ENCODE measurements at places on chromosomes 11 and 22.
A peak's percentile ranks its signal among the peaks of the same experiment; 100 is the strongest.

- no peak for DNase-seq
Measured at GRCh38 chr11:81967242-81967641, 766.4 kb downstream of the FAM181B start.

DNA sequence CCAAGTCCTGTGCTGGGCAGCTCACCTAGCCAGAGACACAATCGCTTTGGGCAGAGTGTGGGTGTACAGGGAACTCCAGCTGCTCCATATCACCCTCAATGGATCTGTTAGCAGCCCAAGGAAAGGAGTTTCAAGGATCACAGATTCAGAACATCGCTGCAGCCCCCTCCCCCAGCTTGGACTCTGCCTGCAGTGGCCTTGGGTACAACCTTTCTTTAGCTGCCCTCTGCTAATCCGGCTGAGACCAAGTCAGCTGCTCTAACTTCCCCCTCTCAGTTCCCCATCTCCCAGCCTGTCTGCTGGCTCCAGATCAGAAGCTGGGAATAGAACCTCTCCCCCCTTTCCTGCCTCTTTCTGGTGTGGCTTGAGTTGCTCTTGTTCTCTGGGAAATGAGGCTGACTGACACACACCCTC lies 1.3 kb downstream of the TMEM86A start:
- no peak for DNase-seq

GRCh38 chr11:73395297-73396208 lies 19.4 kb downstream of the RELT start:
- DNase-seq, result no peak

DNA sequence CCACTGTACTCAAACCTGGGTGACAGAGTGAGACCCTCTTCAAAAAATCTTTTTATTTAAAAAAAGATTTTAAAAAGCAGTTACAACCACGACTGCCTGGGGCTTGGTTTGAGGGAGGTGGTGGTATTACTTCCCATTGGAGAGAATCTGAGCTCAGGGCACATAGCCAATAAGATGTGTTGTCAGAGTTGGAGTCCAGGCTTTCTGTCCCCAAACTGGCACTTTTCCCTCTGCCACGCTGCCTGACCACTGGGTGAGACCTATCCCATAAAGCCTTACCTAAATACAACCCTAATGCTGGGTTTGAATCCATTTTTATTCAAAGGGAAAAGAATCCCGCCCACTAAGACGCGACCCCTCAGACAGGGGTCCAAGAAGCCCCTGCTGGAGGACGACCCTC lies 11.5 kb downstream of the CHADL start:
- no peak for DNase-seq

GRCh38 chr22:49524362-49524761 lies 303.3 kb downstream of the BRD1 start:
- no peak for DNase-seq

DNA sequence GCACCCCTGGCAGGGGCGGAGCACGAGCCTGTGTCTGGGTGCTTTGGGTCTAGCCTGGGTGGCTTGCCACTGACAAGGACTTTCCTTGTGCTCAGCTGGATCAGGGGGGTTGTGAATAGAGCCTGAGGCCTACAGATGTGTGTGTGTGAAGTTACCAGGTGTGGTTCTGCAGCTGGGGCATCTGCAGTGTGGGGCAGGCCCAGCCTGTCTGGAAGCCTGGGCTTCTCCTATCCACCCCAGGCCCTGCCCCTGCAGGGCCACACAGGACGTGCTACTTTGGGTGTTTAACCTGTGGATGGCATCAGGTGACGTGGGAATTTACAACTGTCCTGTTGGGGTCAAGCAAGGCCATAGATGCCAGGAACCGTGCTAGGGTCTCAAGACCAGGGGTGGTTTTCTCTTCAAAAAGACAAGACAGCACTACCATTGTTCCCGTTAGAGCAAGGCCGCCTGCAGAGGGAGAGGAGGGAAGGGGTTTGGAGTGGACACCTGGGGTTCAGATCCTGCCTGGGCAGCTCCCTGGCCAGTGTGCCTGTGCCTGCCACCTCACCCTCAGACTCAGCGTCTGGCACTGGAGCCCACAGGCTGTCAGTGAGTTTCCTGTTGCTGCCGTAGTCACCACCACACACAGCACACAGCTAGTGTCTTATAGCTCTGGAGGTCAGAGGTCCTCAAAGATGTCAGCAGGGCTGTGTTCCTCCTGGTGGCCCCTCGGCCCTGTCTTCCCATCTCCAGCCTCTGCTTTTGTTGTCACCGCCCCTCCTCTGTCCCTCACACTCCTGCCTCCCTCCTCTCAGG lies 31.6 kb downstream of the CTTN start:
- no peak for DNase-seq

DNA sequence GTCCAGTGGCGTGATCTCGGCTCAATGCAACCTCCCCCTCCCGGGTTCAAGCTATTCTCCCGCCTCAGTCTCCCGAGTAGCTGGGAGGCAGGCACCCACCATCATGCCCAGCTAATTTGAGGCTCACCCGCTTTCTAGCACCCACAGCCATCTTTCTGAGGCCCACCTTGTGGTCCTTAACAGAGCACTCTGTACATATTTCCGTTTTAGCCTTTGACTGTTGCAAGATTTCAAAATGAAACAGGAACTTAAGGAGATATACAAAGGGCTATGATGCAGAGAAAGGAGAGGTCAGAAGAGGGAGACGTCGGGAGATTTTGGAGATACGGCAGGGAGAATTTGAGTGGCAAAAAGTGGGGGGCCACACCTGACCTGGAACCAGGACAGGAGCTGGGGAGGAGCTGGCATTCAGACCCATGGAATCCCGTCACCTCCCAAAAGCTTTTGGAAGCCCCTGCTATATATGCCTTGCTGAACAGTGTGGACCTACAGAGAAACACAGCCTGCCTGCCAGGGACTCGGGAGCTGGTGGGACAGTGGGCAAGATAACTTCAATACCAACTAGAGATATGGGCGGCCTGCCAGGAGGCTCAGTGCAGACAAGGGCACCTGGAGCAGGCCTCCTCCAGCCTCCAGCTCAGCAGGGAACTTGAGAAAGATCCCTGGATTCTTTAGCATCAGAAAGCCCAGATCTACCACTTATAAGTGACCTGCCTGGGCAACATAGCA lies 8.0 kb upstream of the CLCF1 start:
- no peak for DNase-seq

- DNase-seq, result no peak
Measured at GRCh38 chr11:116909245-116909644, 71.8 kb upstream of the APOA1 start.

DNA sequence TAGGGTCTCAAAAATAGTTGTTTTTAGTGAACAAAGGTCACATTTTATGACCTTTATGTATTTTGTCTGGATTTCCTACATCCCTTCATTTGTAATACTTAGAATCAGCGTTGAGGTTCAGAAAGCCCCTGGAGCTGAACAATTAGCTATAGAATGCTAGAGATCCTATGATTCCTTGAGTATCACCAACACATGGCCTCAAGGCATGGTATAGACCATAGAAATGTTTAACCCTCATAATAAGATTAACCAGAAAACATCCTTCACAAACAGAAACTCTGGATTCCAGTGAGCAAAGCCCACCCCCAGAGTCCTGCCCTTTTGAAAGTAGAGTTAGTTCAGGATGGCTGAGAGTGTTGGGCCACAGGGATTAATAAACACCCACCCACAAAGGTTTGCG lies 77.3 kb downstream of the CYB5R2 start:
- no peak for DNase-seq

GRCh38 chr11:71173709-71174108 lies 78.7 kb downstream of the SHANK2 start:
- no peak for DNase-seq

GRCh38 chr11:1293619-1294015 lies 15.8 kb downstream of the TOLLIP start:
- no peak for DNase-seq

DNA sequence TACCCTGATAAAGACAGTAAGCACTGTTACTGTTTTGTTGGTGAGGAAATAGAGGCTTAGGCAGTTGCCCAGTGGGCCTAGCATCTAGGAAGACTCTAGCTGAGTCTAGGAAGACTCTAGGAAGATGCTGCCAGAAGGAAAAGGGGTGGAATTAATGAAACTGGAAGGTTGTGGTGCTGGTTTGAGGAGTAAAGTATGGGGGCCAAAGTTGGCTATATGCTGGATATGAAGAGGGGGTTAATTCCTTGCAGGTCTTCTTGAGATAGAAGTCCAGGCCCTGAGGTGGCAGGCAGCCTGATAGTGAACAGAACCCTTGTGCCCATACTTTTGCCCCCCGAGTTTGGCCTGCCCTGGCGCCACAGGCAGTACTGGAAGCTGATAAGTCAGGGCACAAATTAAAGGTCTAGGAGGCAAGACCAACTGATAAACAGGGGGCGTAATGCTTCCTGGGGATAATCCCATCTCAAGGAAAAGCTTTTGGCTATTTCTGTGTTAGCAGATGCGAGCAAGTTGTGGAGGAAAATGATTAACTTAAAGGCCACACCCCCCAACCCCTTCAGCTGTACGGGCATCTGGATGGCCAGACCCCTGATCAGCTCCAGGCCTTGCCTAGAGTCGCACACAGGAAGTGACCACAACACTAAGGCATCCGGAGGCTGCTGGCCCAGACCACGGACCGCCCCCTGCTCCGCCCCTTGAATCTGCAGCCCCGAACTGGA lies 3.1 kb downstream of the ILK start:
- DNase-seq, result no peak

DNA sequence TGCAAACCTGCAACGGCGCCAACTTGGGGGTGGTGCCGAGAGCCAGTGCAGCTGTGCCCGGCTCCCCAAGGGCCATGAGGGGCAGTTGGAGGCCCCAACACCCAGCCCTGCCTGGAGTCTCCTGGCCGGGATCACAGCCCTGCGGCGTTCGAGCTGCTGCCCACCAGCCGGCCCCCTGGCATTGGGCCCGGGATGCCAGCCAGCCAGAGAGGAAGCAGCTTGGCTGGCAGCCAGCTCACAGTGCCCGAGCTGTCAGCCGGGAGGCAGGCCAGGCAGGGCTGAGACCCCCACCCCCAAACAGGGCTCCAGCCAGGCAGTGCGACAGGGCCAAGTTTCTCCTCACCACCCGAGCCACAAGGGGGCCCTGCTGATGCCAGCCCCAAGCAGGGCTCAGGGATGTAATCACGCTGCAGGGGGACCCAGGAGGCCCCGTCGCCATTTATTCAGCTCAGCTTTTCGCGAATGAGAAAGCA lies 26.0 kb upstream of the TCF20 start:
- peak; percentile 96 for DNase-seq

GRCh38 chr11:116225236-116225635 lies 547.6 kb downstream of the BUD13 start:
- DNase-seq, result no peak

- DNase-seq, result no peak
Measured at GRCh38 chr11:3873712-3874349, 18.4 kb downstream of the STIM1 start.
